Left hindlimb (tissue), 1 donor: ENCODE measurements at places on chromosomes 7 and 10.

DNA sequence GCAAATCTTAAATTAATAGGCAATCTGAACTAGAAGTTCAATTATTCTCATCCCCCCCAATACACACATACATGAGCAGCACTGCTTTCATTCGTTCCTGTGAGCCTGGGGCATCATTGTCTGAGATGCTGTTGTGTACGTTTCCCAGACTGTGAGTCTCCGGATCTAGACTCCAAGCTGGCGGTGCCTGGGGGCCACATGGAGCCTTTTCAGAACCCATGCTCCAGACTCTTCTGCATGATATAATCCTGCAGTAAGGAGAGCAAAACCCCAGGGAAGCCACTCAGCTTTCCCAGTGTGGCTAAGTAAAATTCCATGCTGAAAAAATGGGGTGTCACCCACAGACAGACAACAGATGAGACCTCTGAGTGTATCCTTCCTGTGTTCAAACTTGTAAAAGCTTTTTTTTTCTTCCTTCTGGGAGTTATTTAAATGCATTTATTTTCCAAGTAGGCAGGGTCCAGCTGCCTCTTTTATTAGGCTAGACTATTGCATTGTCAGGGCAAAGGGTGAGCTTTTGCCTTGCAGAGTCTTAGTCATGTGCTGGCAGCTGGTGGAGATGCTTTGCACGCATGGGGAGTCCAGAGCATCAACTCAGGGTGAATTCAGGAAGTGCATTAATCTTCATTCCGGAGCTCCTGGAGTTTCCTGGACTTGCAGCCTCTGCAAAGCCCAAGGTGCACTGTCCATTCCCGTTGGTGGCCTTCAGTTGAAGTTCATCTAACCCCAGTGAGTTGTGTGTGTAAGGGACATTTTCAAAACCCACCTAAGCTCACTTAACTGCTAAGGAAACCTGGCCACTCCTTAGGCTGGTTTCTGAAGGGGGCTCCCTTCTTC is 185.7 kb upstream of the ADO start:
- DNase-seq, result no peak

GRCh38 chr7:867001-867405 is 9.4 kb upstream of the GET4 start:
- DNase-seq, result no peak

DNA sequence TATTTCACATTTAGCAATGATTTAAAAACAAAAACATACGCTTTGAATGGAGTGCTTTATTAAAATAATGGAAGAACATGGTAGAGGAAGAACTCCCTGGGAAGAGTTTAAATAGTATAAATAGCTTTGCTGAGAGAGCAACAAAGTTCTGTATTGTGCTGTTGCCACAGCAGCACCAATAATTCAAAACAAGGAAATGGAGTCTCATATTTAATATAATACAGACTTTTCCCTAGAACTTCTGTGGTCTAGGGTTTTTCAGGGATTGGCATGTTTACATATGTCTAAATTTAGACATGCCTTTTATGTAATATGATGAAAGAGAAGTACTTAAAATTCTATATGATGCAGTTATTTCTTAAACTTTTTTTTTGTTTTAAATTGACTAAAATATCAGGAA is 217.2 kb upstream of the HDAC9 start:
- no peak for DNase-seq

DNA sequence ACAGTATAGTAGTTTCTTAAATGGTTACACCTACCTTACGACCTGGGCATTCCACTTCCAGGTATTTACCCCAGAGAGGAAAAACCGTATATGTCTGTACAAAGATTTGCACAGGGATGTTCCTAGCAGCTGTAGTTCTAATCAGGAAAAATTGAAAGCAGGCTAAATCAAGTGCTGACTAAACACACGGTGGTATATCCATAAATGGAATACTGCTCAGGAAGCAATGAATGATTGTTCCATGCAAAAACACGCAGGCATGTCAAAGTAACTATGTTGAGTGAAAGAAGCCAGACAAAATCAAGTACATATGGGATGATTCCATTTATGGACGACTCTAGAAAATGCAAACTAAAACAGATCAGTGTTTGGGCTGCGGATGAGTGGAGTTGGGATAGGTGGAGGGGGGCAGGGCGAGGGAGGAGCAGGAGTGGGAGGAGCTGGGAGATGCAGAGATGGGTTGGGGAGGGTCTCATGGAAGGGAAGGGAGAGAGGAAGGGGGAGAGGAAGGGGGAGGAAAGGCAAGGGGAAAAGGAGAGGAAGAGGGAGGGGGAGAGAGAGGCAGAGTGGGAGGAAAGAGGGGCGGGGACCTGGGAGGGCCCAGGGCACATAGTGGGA is 484 bp upstream of the MSRB2 start:
- no peak for DNase-seq

GRCh38 chr10:22433875-22434274 is 88.6 kb downstream of the SPAG6 start:
- no peak for DNase-seq
